ENCODE measurements at places on chromosomes 7 and 10.

DNA sequence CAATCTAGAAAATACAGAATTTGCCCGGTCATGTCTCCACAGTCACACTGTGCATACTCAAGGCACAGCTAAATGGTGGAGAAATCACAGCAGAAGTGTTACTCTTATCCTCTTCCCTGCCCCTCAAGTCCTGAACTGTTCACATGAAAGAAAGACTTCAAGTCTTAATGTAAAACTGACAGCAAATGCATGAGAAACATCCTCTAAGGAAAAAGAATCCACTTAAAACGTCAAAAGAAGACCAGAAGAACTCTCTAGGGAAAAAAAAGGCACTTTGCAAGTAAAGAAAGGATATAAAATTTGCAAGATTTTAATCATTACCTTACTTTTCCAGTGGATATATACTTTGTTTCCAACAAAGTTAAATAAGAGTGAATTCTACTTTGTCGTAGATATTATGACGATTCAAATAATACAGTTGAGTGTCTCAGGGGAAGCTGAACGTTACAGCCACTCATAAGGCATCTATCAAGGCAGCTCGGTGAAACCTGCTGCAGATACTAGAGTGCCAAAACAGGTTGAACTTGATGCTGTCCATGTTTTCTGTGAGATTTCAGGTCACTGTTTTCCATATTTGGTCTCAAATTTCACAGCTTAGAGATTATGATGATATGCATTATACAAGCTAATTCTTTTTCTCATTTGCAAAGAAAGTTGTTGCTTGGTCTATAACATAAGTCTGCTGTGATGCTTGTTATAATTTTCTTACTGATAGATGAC is 155.0 kb downstream of the CTTNBP2 start:
- H3K27ac ChIP-seq = no peak overlapping the region
- H3K27me3 ChIP-seq = no peaks in the 10 kb centered on the region
- H3K4me1 ChIP-seq = no peaks in the 10 kb centered on the region
- no peak for DNase-seq
- peaks cover 51% of the 10 kb centered on the region for H3K36me3 ChIP-seq

DNA sequence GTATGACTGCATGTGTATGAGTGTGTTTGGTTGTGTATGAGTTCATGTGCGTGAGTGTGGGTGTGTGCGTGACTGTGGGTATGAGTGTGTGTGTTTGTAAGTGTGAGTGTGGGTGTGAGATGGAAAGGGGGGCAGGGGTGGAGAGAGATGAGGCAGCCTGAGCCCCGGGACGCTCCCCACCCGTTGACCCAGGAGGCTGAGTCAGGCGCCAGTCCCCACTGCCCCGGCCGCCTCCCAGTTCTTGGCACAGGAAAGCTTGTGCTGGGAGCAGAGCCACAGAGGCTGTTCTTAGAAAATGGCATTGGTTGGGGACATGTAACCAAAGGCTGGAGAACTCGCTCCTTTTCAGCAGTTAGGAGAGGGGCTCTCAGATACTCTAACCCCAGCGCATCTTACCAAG is 27.8 kb upstream of the NUB1 start:
- H3K36me3 ChIP-seq = peaks cover 2% of the 10 kb centered on the region
- no peaks in the 10 kb centered on the region for H3K27me3 ChIP-seq
- no peaks in the 10 kb centered on the region for H3K4me1 ChIP-seq
- DNase-seq = peak; percentile 23
- H3K4me3 ChIP-seq = no peak overlapping the region

DNA sequence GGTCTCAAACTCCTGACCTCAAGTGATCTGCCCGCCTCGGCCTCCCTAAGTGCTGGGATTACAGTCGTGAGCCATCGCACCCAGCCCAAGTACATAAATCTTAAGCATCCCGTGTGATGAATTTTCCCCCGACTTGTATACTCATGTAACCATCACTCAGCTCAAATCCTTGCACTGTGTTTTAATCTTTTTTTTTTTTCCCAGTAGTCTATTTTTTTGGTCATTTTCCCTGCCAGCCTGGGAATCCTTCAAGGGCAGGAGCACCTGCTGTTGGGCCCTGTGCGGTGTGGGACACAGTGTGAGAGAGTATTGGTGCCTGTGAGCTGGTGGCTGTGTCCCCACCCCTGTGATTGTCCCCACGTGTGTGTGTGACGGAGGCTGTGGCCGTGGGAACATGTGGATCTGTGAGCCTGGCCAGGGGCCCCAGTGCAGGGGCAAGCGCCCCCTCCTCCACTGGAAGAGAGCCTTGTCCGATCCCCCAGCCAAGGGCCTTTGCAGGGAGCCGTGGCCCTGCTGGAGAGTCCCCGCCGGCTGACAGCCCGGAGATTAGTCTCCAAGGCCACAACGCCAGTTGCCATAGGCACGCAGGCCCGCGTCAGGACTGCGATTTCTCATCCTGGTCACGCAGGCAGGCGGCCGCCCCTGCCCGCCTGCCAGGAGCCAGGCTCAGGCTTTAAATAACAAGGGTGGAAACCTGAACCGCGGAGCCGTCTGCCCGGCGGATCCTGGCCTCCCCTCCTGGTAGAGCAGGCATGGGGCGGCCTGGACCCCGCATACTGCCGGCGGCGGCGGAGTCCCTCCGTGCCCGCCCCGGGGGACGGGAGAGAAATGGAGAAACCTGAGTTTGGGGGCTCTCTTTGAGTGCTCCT is 26.5 kb downstream of the GTF2IRD1 start:
- DNase-seq = peak; percentile 81
- H3K36me3 ChIP-seq = no peaks in the 10 kb centered on the region
- H3K27me3 ChIP-seq = no peaks in the 10 kb centered on the region
- H3K4me3 ChIP-seq = peak overlapping the region; percentile 4
- H3K27ac ChIP-seq = peak overlapping the region; percentile 54

DNA sequence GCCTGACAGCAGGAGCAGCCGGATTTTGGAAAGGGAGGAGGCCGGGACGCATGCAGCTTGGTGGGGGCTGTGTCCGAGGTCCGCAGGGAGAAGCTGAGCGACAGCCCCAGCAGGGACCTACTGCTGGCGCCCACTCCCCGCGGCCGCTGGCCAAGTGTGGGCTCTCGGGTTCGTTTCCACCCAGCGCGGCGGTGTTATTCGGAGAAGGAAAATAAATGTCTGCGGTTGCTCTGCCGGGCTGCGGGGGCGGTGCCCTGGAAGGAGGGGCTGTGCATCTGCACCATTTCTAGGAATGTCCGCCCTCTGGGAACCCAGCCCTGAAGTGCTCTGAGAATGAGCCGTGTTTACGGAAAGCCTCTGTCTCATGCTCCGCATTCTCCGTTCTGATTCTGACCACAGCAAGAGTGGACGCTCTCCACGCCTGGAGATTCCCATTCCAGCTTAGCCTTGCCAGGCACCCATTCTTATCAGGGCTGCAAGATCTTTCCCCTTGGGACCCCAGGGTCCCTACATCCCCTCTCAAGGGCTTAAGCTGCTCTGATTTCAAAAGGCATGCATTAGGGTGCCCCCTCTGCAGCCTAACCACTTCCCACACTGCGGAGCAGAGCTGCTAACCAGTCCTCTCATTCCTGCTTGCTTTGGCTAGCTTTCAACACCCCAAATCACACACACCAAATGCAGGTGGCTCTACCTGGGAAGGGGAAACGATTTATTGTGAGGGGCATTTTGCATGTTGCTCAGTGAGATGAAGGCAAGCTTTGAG is 256.6 kb upstream of the GLI3 start:
- H3K27ac ChIP-seq = no peak overlapping the region
- H3K4me3 ChIP-seq = peak overlapping the region; percentile 85
- no peaks in the 10 kb centered on the region for H3K27me3 ChIP-seq
- H3K4me1 ChIP-seq = no peaks in the 10 kb centered on the region
- DNase-seq = peak; percentile 68
- H3K36me3 ChIP-seq = no peaks in the 10 kb centered on the region

- no peaks in the 10 kb centered on the region for H3K27me3 ChIP-seq
- H3K4me1 ChIP-seq = no peaks in the 10 kb centered on the region
- no peak overlapping the region for H3K27ac ChIP-seq
Observed at GRCh38 chr7:94062372-94062771, 58.2 kb upstream of the BET1 start.

GRCh38 chr10:34609287-34609940 is 205.7 kb downstream of the PARD3 start:
- no peaks in the 10 kb centered on the region for H3K27me3 ChIP-seq
- no peak for DNase-seq
- H3K4me3 ChIP-seq = no peak overlapping the region

DNA sequence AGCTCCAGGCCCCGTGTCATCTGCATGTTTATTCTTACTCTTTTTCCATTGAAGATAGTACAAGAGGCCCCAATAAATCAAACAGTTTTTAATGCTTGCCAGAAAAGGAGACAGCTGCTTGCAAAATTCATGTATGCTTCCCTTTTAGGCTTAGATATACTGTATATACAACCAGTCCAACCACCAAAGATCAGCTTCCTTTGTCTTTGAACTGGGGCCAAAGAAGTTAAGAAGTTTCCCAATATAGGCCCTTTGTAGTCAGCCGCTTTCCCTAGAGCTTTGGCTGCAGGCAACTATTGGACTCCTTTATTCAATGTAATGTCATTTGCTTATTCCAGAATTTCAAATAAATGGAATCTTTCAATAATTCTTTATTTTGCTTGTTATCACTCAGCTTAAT is 1395.0 kb downstream of the GATA3 start:
- H3K27me3 ChIP-seq = no peaks in the 10 kb centered on the region
- H3K27ac ChIP-seq = no peak overlapping the region
- H3K4me1 ChIP-seq = no peaks in the 10 kb centered on the region
- H3K36me3 ChIP-seq = peaks cover 11% of the 10 kb centered on the region
- DNase-seq = no peak

DNA sequence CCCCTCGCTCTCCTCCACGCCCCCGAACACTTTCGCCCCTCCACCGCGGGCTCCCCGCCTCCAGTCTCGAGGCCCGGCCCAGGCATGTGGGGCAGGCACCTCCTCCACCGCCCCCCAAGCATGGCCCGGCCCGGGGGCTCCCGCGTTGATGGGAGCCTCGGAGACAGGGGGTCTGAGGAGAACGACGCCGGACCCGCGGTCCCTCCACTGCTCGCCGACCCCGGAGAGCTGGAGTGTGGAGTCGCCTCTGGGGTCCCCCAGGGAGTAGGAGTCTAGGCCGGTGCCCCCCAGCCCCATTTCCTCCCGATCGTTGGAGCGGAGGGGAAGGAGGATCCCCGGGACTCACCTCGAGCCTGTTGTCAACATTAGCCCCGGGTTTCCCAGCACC is 206 bp downstream of the UPF2 start:
- no peak overlapping the region for H3K27ac ChIP-seq
- peak overlapping the region; percentile 91 for H3K4me3 ChIP-seq
- no peaks in the 10 kb centered on the region for H3K4me1 ChIP-seq
- H3K36me3 ChIP-seq = no peaks in the 10 kb centered on the region
- H3K27me3 ChIP-seq = no peaks in the 10 kb centered on the region
- no peak for DNase-seq

DNA sequence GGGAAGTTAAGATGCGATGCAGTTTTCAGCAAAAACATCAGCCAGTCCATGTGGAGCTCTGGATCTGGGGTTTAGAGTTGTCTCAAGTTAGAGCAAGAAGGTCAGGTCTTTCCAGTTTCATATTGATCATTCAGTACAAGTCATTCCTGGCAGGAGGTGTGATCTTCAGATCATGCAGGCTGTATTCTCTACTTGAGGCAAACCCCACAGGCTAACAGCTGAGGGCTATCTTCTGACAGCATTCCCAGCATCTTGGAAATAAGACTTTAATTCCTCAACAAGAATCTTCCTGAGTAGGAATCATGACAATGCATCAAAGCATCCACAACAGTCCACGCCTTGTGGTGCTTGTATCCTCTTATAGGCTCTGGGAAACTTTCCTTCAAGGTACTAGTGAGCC is 94.9 kb upstream of the ZNF438 start:
- H3K27ac ChIP-seq = no peak overlapping the region
- H3K27me3 ChIP-seq = no peaks in the 10 kb centered on the region
- no peak overlapping the region for H3K4me3 ChIP-seq
- DNase-seq = no peak
- H3K36me3 ChIP-seq = no peaks in the 10 kb centered on the region

DNA sequence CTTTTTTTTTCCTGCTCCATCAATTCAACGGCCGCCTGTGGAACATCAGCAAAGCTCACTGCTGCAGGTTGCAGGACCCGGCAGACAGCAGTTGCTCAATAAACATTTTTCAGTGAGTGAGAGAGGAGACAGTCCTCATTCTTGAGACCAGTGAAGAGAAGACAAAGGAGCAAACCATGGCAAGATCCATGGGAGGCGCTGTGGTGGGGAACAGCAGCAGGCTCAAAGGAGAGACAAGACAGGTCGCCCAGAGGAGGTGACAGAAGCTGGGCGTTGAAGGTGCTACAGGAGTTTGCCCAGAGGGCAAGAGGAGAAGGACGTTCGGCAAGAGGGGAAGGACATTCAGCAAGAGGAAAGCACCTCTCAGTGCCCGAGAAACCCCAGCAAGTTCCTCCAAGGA is 74.5 kb upstream of the FGFR2 start:
- peaks cover 2% of the 10 kb centered on the region for H3K4me1 ChIP-seq
- DNase-seq = no peak
- no peak overlapping the region for H3K4me3 ChIP-seq
- peaks cover 5% of the 10 kb centered on the region for H3K36me3 ChIP-seq
- no peaks in the 10 kb centered on the region for H3K27me3 ChIP-seq

GRCh38 chr10:12489806-12490205 is 140.5 kb downstream of the CAMK1D start:
- H3K36me3 ChIP-seq = no peaks in the 10 kb centered on the region
- no peak for DNase-seq
- H3K27me3 ChIP-seq = no peaks in the 10 kb centered on the region
- no peak overlapping the region for H3K27ac ChIP-seq
- H3K4me3 ChIP-seq = no peak overlapping the region
- H3K4me1 ChIP-seq = peaks cover 2% of the 10 kb centered on the region
